Activated effector memory CD4-positive, alpha-beta T cell treated with anti-CD3 and anti-CD28 coated beads, Interleukin-2, amount 50 U/mL, for 16 hours (primary cell): ENCODE measurements at places on chromosomes 7 and 10.

DNA sequence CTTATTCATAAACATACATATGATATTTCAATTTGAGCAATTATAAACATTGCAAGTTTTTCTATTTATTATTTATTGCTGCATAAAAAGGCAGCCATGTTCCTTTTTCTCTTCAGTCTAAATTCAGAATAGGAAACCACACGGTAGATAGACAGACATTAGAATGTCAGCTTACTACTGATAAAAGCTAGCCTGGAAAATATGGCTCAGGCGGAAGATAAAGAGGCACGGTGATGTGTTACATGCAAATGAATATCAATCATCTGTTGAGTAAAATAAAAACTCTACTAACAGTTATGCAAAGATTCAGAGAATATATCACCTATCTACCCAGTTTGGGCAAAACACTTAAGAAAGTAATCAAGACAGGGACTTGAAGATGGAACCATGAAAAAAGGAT is 73.5 kb upstream of the PDSS1 start:
- DNase-seq = no peak

DNA sequence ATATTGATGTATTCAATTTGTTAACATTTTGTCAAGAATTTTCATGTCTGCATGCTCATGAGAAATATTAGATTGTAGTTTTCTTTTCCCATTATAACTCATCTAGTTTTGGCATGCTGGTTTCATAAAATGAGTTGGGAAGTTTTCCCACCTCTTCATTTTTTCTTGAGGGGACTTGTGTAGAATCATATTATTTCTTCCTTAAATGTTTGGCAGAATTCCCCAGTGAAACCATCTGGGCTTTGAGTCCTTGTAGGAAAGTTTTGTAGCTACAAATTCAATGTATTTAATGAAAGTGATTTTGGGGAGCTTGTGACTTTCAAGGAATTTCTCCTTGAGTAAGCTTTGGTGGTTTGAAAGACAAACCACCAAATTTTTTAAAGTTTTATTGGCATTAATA is 173.2 kb downstream of the PHTF2 start:
- no peak for DNase-seq

- DNase-seq = no peak
Observed at GRCh38 chr10:60399328-60399727, 9.7 kb upstream of the ANK3 start.

GRCh38 chr10:107914450-107915214 is 750.1 kb upstream of the SORCS1 start:
- no peak for DNase-seq

DNA sequence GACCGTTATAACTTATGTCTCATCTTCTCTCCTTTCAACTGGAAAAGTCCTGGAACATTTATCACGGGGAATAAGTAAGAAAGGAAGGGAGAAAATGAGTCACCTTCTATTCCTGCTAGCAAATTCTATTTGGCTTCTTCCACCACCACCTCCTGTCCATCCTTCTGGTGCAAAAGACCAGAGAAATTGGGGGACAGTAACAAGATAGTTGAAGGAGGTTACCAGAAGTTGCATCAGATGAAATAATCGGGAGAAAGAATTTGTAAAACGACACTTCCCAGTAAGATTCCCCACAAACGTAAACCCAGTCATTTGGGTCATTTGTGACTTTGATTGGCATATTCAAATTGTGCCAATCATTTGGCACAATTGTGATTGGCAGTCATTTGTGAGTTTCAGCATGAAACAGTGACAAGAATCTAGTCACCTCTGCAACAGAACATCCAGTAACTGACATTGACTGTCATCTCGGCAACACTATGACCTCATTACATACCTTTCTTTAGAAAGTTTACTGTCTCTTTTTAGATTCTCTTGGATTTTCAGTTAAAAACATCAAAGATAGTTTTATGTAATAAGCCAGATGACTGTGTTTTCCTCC is 51.3 kb upstream of the PIK3CG start:
- DNase-seq = no peak

DNA sequence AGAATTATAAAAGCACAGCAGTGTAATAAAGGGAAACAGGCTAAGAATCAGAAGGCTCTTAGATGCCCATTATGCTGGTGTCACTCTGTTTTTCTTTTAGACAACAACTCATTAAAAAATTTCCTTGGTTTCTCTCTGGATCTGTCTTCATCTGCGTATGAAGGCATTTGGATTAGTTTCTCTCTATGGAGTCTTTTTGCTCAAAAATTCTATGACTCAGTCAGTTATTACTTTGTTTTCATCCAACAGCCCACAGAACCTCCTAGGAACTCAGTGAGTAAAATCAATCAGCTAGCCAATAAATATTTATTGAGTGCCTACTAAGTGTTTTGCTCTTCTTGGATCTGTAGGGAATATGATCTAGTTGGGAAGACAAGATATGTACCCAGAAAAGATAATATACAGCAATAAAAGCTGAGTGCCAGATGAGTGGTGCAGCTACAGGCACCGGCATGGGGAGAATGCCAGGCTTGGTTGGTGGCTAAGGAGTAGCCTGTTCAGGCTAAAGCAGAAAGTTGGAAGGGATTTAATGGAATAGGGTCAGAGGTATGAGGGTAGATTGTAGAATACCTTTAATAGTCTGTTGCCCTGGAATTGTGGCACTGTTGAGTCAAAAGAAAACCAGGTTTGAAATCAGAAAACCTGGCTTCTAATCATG is 156.2 kb downstream of the LRRC4 start:
- no peak for DNase-seq
